ENCODE measurements at places on chromosomes 11 and 22.

- no peak overlapping the region for H3K27ac ChIP-seq
- H3K27me3 ChIP-seq = peaks cover 7% of the 10 kb centered on the region
- no peak for DNase-seq
Measured at GRCh38 chr22:44293876-44294275, 18.9 kb downstream of the SHISAL1 start.

DNA sequence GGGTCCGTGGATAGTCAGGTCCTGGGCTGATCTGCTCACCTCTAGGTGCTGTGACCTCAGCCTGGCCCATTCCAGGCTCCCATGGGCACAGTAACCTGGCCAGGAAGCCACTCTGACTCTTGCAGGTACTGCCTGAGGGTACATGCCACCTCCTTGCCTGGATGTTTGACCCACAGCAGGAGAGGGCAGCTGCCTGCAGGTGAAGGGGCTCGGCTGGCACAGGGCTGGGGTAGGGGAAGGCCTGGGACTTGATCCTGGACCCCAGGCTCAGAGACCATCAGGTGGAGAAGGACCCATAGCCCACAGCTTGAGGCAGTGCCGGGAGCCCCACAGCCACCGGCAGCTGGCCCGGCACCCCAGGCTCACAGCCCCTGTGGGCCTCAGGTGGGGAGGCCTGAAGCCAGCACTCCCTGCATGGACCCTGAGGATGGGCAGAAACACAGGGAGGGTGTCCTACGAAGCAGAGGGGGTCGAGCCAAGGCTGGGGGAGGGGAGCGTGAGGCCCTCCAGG is 2.7 kb downstream of the LRRC56 start:
- DNase-seq = no peak
- H3K4me1 ChIP-seq = peaks cover 4% of the 10 kb centered on the region
- no peaks in the 10 kb centered on the region for H3K27me3 ChIP-seq
- no peak overlapping the region for H3K27ac ChIP-seq

DNA sequence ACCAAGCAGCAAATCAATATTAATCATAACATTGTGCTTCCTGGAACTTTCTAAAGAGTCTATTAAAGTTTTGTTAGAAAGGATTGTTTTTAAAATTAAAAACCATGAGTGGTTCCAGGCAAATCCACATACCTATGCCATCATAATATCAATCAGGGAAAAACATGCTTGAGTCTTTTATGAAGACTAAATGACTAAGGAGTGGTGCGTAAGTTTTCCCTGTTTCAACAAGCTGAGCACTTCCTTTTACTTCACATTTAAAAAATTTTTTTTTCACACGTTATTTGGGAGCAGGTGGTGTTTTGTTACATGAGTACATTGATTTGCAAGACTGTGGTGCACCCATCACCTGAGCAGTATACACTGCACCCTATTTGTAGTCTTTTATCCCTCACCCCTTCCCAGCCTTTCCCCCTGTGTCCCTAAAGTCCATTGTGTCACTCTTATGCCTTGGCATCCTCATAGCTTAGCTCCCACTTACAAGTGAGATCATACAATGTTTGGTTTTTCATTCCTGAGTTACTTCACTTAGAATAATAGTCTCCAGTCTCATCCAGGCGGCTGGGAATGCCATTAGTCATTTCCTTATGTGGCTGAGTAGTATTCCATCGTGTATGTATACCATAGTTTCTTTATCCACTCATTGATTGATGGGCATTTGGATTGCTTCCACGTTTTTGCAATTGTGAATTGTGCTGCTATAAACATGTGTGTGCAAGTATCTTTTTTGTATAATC is 1190.3 kb upstream of the RAG2 start:
- H3K27ac ChIP-seq = no peak overlapping the region
- H3K36me3 ChIP-seq = no peaks in the 10 kb centered on the region
- H3K27me3 ChIP-seq = no peaks in the 10 kb centered on the region
- DNase-seq = no peak

DNA sequence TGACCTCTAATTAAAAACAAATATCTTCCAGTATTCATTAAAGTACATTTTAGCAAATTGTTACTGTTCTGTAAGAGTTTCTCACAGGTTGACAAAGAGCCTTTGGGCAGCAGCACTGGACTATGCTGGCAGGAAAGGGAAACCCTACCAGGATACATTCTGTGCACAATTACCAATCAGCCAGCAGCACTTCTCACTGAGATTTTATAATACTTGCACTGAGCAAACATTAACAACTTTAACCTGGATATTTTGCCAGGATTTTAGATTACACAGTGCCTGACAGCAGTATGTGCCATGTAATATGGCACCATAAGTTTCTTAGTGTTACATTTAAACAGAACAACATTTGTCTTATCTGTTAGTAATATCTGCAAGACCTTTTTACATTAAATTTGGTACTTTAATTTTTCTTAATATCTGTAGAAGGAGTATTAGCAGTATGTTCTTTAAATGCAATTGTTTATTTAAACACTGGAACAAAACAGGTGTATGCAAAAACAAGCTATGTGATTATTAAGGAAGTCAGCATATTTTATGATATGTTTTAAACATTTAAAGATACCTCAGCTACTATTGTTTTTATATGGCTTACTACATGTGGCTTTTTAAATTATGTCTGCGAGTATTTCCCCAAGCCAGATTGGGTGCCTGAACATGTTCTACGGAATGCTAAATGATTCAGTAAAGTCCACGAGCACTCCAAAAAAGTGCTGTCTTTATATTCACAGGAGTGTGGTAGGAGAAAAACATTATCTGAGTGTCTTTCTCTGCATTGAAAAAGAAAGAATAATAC is 699.0 kb upstream of the LUZP2 start:
- H3K4me1 ChIP-seq = no peaks in the 10 kb centered on the region
- H3K27me3 ChIP-seq = no peaks in the 10 kb centered on the region
- no peak for DNase-seq
- H3K27ac ChIP-seq = no peak overlapping the region
- H3K36me3 ChIP-seq = no peaks in the 10 kb centered on the region
- H3K4me3 ChIP-seq = no peak overlapping the region

GRCh38 chr22:24875862-24876506 is 70.0 kb downstream of the SGSM1 start:
- no peaks in the 10 kb centered on the region for H3K36me3 ChIP-seq
- H3K4me1 ChIP-seq = no peaks in the 10 kb centered on the region
- H3K27ac ChIP-seq = no peak overlapping the region
- H3K4me3 ChIP-seq = no peak overlapping the region

- peak; percentile 28 for DNase-seq
- H3K27me3 ChIP-seq = peaks cover 41% of the 10 kb centered on the region
- peak within 1 kb of the TSS; percentile 82 for H3K4me3 ChIP-seq
- peaks cover 23% of the 10 kb centered on the region for H3K4me1 ChIP-seq
- peaks cover 2% of the 10 kb centered on the region for H3K36me3 ChIP-seq
- H3K27ac ChIP-seq = peak within 1 kb of the TSS; percentile 55
Measured at GRCh38 chr11:46391578-46392420, at the start of gene CHRM4. Gene CHRM4 (minus strand): TSS chr11:46391776. CDS start chr11:46386557, 5,219 bp downstream.

DNA sequence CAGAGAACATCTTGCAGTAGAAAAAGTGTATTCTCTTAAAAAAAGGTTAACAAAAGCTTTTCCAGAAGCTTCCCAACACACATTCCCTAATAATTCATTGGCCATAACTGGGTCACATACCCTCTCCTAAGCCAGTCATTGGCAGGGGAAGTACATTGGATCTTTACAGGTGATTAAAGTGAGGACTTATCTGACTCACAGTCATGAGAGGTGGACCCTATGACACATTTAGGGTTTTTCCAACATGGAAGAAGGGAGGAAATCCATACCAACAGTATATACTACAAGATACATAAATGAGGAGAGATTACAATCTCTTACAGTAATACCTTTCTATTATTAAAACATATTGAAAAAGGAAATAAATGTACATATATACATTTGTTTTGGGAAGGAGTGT is 72.2 kb downstream of the CCDC73 start:
- H3K36me3 ChIP-seq = no peaks in the 10 kb centered on the region
- H3K27ac ChIP-seq = no peak overlapping the region
- H3K27me3 ChIP-seq = peaks cover 13% of the 10 kb centered on the region
- H3K4me1 ChIP-seq = no peaks in the 10 kb centered on the region
- H3K4me3 ChIP-seq = no peak overlapping the region
- no peak for DNase-seq

DNA sequence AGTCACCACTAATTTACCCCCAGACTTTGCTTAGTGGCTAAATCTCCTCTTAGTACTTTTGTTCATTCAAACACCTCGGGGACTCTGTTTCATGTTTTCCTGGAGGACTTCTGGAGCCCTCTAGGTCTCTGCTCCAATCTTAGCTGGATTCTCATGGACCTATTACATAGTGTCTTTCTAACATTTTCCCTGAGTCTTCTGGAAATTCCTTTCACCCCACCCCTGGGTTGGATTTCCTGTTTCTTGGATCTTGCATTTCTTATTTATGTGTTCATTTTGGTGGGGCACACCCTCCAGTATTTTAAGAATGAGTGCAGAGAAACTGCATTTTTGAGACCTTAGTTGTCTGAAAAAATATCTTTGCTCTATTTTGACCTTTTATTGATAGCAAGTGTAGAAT is 220.1 kb downstream of the BLID start:
- DNase-seq = no peak
- no peak overlapping the region for H3K27ac ChIP-seq
- no peak overlapping the region for H3K4me3 ChIP-seq
- no peaks in the 10 kb centered on the region for H3K27me3 ChIP-seq
- H3K36me3 ChIP-seq = no peaks in the 10 kb centered on the region

DNA sequence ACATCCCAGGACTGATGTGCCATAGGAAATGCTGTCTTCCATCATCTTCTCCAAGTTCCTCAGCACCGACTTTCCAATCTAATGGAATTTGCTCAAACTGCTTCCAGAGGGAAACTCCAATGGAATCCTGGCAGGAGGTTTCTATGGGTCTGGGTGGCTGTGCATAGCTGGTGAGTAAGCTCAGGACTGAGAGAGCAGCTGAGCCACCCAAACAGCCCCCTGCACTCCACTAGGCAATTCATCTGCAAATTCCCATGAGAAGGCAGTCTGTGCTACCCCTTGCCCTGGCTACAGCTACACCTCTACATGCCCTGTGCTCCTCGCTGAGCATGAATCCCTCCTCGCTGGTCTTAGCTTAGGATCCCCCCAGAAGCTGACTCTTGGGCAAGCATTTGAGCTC is 127.9 kb upstream of the CSNK2A3 start:
- H3K36me3 ChIP-seq = no peaks in the 10 kb centered on the region
- H3K27me3 ChIP-seq = peaks cover 6% of the 10 kb centered on the region
- H3K4me3 ChIP-seq = no peak overlapping the region

GRCh38 chr11:73193251-73194033 is 24.6 kb upstream of the P2RY2 start:
- H3K27me3 ChIP-seq = peaks cover 10% of the 10 kb centered on the region
- H3K27ac ChIP-seq = no peak overlapping the region
- no peak for DNase-seq
- no peaks in the 10 kb centered on the region for H3K4me1 ChIP-seq

GRCh38 chr11:122804796-122805195 is 33.5 kb upstream of the CRTAM start:
- H3K4me3 ChIP-seq = no peak overlapping the region
- H3K36me3 ChIP-seq = peaks cover 3% of the 10 kb centered on the region
- peaks cover 2% of the 10 kb centered on the region for H3K27me3 ChIP-seq
- no peak for DNase-seq
- peaks cover 31% of the 10 kb centered on the region for H3K4me1 ChIP-seq

All from activated T-helper 1 cell treated with anti-CD3 and anti-CD28 coated beads, Interleukin-12 subunit alpha, Interleukin-12 subunit beta, Interleukin-2, Interleukin-4 antibody, amounts not matched to agents 30 ng/mL and 10 ng/mL and 1 ng/mL, durations not matched to agents 14 hours and 24 hours and 36 hours (primary cell).